ENCODE measurements at places on chromosomes 13 and 19.

GRCh38 chr13:20127562-20128458, 33.0 kb downstream of the GJA3 start:
- DNase-seq: no peak

DNA sequence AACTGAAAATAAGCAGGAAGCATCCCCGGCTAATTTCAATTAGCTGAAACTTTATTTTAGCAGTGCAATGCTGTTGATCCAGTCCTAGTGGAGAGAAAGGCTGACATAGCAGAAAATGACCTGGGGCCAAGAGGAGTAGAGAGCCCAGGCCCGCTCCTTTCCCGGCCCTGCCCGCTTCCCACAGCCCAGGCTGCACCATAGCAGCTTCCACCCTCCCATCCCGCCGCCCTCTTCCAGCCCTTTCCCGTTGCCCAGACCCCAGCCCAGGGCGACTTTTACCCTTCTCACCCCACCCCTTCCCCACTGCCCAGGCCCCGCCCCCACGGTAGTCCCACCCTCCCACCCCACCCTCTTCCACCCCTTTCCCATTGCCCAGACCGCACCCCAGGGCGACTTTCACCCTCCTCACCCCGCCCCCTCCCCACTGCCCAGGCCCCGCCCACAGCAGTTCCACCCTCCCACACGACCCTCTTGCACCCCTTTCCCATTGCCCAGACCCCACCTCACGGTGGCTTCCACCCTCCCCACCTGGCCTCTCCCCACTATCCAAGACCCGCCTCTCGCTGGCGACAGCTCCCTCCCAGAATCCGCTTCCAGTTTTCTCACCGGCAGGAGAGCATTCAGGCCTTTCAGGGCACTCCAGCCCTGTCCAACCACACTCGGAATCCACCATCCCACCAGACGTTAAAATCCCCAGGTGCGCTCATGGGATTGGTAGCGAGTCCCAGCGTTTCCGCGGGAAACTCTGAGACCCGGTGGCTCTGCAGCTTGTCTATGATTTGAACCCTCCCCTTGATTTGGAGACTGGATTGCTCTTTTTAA, 8.3 kb downstream of the ZNF160 start:
- no peak for DNase-seq

DNA sequence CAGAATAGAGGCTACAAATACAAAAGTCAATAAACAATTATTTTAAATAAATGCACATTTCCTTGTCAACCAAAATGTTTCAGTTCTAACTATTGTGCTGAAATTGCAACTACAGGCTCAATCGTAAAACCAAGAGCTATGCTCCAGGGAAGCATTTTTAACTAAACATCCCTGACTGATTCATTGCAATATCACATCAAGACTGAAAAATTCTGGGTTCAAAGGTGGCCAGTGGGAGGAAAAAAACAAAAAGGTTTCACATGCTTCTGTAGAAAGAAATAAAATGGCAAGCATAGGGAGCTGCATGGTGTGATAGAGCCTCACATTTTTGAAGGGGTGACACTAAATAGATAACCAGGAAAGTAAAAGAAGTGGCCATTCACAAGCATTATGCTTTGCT, 862.8 kb downstream of the PCDH9 start:
- DNase-seq: no peak

GRCh38 chr19:664913-665443, 2.0 kb upstream of the RNF126 start:
- peak; percentile 95 for DNase-seq

GRCh38 chr19:13240312-13241022, 90.3 kb downstream of the IER2 start:
- DNase-seq: no peak

DNA sequence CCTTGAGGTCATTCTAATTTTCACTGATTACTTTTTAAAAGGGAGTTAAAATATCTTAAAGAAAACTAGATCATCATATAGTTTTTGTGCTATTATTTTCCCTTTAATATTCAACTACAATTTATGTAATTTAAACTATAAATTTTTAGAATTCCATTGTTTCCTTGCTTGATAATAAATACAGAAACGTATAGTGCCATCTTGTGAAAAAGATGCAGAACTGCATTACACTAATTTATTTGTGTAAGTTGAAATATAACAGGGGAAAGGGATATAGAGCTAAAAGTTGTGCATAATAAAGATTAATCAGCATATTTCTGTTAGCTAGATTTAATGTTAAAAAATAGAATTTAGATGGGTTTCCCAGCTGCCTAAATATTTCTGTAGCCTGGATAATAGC, 61.5 kb upstream of the TDRD3 start:
- no peak for DNase-seq

- DNase-seq: no peak
Observed at GRCh38 chr19:10835089-10835753, 791 bp downstream of the TMED1 start.

DNA sequence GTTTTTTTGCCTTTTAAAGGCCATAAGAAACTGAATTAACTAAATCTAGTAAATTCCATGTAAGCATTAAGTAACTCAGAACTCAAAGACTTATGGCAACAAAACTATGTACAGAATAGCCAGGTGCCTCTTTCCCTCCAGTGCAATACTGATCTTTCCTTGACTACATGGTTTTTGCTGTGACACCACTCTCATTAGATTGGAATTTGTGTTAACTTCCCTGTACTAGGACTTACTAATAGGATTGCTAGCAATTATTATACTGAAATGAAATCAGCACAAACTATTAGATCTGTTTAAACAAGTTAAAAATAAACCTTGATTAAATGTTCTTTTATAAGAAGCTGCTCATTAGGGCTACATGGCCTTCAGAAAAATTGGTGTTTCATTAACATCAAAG, 96.3 kb downstream of the DACH1 start:
- no peak for DNase-seq

- no peak for DNase-seq
Observed at GRCh38 chr13:87128036-87128435, 543.1 kb upstream of the SLITRK5 start.

DNA sequence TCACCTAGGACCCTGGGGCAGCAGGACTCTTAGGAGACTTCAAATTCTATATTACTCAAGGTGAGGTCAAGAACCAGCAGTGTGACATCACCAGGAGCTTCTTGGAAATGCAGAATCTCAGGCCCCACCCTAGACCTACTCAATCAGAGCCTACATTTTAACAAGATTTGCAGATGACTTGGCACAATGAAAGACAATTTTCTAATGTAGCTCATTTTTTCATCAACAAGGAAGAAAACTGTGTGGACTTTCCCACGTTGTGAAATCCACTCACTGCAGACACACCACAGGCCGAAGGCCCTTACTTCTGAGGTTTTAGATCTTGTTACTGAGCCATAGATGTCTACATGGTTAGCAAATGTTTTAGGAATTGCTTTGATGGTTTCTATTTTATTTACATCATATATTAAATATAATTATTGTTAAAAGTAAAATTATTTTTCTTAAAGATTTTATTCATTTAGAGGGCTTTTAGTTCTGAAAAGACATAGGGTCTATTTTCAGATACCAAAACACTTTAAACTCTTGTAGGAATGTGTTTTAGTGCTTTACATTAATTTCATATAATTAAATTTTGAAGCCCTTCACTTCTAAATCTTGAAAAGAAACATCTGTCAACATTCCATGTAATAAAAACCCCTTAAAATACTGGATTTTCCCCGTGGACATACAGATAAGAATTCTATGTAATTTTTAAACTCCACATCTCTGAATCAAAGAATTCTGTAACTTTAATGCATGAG, 18.5 kb upstream of the STARD13 start:
- no peak for DNase-seq

GRCh38 chr19:39303373-39304184, 7.4 kb downstream of the IFNL1 start:
- DNase-seq: no peak

DNA sequence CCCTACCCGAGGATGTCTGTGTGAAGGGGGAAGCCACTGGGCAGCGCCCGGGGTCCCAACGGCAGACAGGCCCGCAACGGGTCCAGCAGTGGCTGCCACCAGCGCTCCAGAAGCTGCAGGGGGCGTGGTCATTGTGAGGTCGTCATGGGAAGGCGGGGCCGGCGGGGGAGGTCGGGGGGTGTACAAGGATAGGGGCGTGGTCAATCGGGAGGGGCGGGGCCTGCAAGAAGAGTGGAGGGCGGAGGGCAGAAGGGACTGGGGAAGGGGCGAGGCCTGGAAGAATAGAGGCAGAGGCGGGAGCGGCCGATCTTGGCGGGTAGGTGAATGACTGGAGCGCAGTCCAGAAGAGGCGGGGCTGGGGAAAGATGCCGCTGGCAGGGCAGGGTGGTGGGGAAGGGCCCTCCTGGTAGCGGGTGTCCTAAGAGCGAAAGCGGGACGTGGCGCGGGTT, 4.4 kb downstream of the FUZ start:
- peak; percentile 94 for DNase-seq

- no peak for DNase-seq
Observed at GRCh38 chr13:48175185-48175584, 57.8 kb upstream of the ITM2B start.

DNA sequence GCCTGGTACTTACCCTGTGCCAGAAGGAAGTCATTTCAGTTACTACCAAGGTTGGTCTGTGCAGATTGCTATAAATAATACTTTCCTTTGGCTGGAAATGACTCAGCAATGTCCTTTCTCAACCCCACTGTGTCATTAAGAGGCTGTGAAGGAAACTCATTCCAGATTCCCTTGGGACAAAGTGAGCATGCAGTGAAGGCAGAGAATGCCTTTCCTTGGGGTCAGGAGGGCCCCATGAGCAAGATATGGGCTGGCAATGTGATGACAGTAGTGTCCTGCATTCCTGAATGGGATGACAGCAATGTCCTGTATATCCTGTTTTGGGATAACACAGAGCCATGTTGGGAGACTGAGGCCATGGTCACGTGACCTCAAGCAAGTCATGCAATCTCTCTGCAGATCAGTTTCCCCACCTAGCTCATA, 213.1 kb upstream of the TMTC4 start:
- no peak for DNase-seq

- DNase-seq: no peak
Observed at GRCh38 chr19:32532233-32532632, 48.8 kb upstream of the PDCD5 start.

GRCh38 chr13:35926859-35927530, 204.2 kb downstream of the DCLK1 start:
- no peak for DNase-seq

DNA sequence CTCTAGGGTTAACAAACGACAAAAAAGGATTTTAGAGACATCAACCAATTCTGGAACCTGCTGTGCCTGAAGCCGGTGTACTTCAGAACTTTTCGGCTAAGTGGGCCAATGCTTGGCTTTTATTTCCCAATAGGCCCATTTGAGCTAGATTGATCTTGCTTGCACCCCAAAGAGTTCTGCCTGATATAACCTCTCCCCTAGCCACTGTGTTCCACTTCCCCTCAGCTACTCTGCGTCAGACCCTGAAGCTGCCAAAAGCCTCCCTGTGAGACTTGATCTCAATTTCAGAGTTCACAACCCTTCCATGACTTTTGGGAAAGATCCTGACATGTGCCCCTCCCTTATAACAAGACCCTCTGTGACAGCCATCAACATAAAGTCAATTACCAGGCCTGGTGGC, 5.6 kb upstream of the SIGLEC14 start:
- DNase-seq: no peak

DNA sequence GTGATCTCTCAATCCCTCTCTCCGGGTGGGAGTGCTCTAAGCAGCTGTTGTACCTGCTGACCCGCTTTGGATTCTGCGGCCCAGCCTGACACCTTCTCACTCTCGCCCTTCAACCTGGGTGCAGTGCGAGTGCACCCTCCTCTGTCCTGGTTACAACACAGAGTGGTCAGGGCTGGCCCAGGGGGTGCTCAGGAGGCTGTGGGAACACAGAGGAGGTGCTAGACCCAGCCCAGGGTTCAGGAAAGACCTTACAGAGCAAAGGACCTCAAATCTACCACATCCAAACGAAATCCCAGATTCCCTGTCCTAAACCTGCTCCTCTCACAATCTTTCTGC, 23.7 kb downstream of the ZNF175 start:
- no peak for DNase-seq

DNA sequence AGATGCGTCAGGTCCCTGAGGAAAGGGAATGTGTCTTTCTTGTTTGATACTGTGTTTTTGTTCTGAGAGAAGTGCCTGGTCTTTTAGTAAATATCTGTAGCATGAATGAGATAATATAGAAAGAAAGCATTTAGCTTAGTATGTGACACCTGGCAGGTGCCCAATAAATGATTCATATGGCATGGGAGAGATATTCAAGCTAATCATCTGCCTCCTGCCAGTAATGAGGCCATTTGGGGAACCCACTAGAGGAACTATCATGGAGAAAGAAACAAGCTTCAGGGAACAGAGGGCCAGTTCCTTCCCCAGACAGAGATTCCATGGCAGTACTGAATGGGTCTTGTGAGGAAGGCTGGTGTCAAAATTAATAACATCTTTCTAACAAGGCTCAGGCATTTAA, 603.9 kb downstream of the DCT start:
- DNase-seq: no peak

GRCh38 chr19:31278555-31279435, 70.4 kb downstream of the TSHZ3 start:
- no peak for DNase-seq
